ENCODE measurements at places on chromosomes 2 and 18.
A peak's percentile ranks its signal among the peaks of the same experiment; 100 is the strongest.

- DNase-seq, result no peak
Observed at GRCh38 chr2:101173707-101174295, 22.6 kb upstream of the TBC1D8 start.

GRCh38 chr2:178512484-178512883 lies 32.2 kb downstream of the PLEKHA3 start:
- no peak for DNase-seq

DNA sequence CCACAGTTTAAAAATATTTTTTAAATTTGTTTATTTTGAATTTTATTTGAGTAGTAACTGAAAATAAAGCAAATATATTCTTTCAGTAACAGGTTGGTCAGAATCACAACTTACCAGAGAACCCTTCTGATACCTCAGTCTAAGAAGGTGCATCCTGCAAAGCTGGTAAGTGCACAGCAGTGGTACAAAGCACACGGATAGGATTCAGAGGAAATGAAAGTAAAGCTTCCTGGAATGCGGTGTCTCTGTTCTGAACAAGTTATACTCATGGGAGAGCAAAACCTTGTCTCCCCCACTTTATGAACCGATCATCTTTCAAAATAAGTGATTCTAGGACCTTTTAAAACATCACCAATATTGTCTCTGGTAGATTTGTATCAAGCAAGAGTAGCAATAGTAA lies 398.3 kb downstream of the TMX3 start:
- DNase-seq, result no peak

- DNase-seq, result no peak
Observed at GRCh38 chr2:55869637-55870325, 53.8 kb downstream of the EFEMP1 start.

- no peak for DNase-seq
Observed at GRCh38 chr2:139891636-139892035, 1111.4 kb upstream of the NXPH2 start.

- no peak for DNase-seq
Observed at GRCh38 chr2:234453216-234453615, 43.7 kb downstream of the ARL4C start.

DNA sequence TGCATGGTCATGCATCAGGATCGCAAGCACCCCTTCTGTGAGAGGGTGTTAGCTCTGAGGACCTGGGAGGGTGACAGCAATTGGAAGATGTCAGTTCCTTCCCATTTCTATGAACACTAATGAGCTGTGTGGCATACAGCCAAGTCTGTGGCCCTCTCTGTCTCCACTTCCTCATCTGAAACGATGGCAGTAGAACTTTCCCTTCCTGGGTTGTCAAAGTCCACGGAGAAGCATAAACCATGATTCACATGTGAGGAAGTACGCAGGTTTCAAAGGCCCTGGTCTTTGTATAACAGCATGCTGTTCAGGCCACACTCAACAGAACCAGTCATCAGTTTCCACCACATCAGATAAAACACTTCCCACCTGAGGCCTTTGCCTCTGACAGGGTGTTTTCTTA lies 167.4 kb upstream of the RAB6C start:
- no peak for DNase-seq

GRCh38 chr18:77551055-77551454 lies 301.4 kb downstream of the GALR1 start:
- DNase-seq, result no peak

GRCh38 chr2:174607989-174608865 lies 10.6 kb upstream of the WIPF1 start:
- no peak for DNase-seq

DNA sequence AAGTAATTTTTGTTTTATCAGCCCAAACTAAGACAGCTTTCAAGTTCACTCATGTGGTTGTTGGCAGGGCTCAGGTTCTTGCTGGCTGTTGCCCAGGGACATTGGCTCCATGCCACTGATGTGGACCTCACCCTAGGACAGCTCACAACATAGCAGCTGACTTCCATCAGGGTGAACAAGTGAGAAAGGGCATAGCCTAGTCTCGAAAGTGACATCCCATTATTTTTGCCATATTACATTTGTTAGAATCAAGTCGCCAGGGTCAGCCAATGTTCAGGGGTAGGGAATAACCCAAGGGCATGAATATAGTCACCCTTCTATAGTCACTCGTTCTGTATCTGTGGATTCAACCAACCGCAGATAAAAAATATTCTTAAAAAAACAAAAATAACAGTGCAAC lies 10.7 kb upstream of the CWC22 start:
- DNase-seq, result no peak

DNA sequence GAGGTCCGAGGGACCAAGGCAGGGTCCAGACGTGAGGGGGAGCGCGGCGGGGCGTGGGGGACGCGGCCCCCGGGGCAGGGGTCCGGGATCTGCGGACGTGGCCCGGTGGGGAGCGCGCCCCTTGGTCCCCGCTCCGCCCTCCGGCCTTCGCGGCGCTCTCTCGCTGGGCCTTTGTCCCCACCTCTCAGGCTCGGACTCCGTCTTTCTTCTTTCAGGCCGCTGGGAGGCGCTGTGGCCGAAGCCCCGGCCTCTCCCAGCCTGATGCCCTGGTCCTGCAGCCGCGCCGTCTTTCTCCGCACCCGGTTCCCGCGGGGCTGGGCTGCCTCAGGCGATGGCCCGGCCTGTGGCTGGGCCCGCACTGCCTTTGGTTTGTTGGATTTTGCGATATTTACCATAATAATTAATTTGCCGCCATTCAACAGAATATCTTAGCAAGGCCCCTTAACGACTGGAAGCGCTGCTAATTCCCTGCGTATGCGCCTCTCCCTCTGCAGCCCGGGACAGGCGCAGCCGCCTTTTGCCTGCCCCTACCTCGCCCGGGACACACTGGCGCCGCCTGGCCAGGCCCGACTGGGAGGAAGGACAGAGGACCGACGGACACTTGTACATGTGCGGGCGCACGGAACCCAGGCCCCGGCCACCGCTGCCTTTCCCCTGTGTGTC lies 10.8 kb downstream of the SIX3 start:
- DNase-seq, result no peak

DNA sequence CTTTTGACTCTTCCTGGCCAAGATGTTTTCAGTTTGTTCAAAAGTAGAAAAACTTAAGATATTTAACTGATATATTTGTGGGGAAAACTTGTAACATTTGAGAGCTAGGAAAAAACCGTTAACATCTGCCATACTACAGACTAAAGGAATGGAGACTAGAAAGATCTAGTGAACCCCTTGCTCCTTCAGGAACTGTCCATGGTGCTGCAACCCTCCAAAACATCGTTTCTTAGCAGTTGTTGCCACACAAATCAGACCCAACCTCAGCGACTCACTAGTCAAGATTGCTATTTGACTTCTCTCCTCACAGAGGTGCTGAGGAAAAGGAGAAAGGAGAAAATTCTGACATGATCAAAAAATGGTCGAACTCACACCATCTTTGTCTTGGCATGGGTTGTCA lies 393.8 kb upstream of the LYPD1 start:
- no peak for DNase-seq

GRCh38 chr2:10256031-10256514 lies 46.6 kb upstream of the HPCAL1 start:
- DNase-seq, result no peak

GRCh38 chr2:151230627-151231140 lies 31.0 kb downstream of the RBM43 start:
- no peak for DNase-seq

- DNase-seq, result peak; percentile 84
Observed at GRCh38 chr2:231713730-231714638, 5.7 kb downstream of the PTMA start.

DNA sequence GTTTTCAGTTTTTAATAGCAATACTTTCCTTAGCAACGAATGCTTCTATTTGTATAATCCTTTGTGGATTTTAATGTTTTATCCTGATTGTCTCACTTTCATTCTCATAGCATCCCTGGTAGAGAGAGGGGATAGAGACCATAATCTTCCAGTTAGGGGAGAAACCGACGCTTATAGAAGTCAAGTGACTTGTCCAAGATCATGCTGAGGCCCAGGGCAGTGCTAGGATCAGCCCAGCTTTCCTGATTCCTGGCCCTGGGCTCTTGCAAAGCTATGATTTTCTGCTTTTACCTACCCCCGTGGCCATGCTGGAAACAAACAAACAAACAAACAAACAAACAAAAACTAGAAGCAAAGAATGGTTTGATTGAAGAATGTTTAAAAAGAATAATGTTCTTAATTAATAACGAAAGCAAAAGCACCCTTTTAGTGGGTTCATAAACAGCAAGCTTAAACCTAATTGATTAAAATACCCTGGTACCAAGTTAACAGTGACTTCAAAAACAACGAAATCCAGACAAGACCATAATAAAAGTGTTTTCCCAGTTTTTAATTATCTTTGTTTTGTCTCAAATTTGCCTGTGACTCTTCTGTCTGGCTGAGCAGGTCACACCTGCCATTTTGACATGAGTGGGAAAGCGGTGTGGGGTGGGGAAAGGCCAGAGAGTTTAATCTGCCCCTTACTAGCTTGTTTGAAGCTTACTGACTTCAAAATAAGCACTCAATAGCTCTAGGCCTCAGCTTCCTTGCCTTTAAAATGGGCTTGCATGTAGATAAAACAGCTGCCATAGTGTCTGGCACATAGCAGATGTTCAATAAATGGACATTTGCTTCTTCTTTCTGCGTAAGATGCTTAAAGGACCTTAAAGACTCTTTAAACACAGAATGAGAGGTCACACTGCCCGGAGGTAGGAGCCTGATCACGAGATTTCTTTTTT lies 116.6 kb upstream of the MYCN start:
- DNase-seq, result no peak

DNA sequence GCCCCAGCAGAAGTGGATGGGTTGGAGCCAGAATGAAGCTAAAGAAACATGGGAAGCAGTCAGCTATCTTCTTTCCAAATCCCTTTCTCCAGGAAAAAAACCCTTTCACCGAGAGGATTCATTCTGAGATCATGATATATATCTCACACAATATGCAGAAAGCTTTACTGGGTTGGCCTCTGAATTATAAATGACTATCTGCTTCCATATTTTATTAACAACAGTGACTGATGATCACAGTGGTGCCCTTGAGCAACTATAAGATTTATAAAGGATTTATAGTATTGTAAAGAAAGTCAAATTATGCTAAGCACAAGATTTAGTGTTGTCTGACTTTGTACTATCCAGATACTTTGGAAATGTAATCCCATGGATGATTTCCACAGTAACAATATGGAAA lies 180.3 kb downstream of the KCNE4 start:
- no peak for DNase-seq

DNA sequence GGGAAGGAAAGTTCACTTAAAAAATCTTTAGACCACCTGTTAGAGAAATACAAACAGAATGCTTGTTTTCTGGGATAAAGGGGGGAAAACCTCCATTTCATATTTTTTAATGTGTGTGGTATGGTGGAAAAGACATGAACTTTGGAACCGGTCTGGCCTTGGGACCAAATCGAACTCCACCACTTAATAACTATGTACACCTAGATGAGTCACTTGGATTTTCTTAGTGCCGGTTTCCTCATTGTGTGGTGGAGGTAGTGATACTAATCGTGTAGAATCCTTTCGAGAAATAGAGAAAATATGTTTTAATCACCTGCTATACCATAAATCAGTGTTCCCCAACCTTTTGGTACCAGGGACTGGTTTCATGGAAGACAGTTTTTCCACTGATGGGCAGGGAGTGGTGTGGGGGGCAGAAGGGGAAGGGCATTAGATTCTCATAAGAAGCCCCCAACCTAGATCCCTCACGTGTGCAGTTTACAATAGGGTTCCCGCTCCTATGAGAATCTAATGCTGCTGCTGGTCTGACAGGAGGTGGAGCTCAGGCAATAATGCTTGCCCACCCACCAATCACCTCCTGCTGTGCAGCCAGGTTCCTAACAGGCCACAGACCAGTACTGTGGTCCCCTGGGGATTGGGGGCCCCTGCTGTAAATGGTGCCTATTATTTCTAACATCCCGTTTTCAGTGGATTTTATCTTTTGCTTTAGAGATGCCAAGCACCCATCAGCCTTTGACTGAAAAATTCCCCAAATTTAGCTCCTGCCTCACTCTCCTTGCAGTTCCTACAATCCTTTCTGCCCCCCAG lies 308.8 kb downstream of the PRKCE start:
- no peak for DNase-seq

GRCh38 chr2:234212534-234212933 lies 162.0 kb downstream of the SPP2 start:
- DNase-seq, result no peak

DNA sequence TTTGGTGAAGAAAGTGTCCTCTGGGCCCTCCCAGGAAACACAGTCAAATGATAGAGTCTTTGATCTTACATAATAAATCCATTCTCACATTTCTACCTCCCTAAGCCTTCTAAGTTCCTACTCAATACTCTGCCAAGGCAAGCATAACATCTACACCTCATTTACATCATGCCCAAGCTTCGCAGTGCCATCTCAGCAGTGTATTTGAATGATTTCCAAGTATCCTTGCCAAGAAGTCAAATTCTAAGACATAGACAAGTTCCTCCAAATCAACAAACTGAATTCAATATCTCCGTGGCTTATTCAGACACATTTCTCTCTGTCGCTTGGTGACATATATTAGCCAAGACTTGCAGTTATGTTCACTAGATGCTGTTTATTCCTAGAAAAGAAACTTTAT lies 8.1 kb upstream of the MLPH start:
- DNase-seq, result no peak

GRCh38 chr2:195057001-195057400 lies 600.0 kb upstream of the SLC39A10 start:
- no peak for DNase-seq

DNA sequence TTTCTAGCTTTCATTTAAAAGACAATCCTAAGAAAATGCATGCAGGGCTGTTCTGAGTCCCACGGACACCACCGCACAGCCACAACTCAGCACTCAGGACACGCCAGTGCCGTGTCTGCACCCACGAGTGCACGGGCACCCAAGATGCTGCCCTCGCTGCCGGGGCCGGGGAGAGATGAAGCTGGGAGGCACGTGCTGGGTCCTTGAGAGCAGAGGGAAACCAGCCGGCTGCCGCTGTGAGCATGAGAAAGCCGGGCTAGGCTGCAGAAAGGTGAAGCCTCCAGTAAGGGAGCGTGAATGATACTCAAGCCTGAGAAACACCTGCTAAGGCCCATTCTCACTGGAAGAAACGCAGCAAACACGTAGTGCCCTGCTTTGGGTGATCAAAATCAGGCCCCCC lies 4.8 kb downstream of the COPS9 start:
- no peak for DNase-seq

GRCh38 chr2:219998714-219999227 lies 371.3 kb downstream of the SLC4A3 start:
- no peak for DNase-seq

Measured in activated CD4-positive, CD25-positive, alpha-beta regulatory T cell treated with anti-CD3 and anti-CD28 coated beads, Interleukin-2, amount 50 U/mL, for 16 hours (primary cell).